ENCODE measurements at places on chromosomes 16 and 17.
A peak's percentile ranks its signal among the peaks of the same experiment; 100 is the strongest.

DNA sequence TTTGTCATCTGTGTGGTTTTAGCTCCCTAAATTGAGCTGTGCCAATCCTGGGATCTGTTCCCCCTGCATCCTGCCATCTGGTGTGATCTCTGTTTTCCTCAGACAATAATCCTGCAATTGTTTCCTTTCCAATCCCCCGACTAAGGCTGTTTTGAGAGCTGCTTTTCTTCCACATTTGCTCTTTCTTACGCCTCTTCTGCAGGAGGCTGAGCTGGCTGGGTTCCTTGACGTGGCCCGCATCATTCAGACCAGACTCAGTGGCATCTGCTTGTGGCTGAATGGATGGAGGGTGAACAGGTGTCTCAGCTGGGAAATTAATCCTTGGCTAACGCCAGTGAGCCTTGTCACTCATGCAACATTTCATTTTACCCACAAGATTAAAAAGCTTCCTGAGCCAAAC, 9.8 kb upstream of the MED9 start:
- no peak for DNase-seq

DNA sequence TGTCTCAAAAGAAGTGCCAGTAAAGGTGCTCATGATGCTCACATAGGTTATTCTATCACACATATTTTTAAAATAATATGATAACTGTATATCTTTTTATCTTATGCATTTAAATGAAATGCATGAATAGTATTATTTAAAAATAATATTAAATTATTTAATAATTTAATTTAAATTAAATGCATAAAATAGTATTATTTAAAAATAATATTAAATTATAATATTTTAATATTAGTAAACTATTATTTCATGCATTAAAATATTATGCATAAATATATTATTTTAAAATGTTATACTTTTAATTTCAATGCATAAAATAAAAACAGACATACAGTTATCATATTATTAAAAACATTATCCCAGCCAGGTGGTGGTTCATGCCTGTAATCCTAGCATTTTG, 33.4 kb downstream of the TMC7 start:
- no peak for DNase-seq

DNA sequence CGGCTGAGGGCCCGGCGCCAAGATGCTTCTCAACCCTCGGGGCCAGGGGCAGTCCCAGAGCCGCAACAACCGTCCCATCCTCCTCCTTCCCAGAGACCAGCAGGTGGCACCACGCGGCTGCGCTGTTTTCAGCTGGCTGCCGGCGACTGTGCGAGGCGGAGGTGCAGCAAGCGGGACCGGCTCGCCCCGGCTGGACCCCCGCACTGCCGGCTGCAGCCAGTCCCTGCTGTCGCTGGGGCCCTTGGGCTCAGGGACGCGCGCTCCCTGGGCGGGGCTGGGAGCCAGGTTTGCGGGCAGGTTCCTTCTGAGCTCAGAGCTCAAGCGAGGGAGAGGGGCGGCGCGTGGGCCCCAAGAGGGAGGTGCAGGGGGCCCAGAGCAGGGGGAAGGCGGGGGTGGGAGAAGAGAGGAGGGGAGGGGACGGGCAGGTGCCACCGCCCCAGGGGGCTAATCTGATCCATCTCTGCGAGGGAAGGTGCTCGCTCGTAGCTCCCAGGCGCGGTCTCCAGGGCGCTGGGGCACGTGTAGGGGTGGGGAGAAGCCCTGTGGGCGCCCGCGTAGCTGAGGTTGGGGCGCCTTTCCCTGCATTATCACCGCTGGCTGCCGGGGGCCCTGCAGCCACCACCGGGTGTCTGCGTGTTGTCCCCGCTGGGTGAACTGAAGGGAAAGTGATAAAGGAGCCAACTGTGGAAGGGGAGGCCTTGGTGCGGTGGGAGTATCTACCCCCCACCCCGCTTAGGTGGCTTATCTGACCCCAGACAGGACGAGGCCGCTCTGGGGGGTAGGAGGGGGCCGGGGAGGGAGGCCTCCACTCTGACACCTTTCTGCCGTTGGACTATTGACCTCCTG, 24.2 kb downstream of the STAT5A start:
- peak; percentile 92 for DNase-seq

- no peak for DNase-seq
Measured at GRCh38 chr16:69083306-69083941, 22.0 kb upstream of the HAS3 start.

DNA sequence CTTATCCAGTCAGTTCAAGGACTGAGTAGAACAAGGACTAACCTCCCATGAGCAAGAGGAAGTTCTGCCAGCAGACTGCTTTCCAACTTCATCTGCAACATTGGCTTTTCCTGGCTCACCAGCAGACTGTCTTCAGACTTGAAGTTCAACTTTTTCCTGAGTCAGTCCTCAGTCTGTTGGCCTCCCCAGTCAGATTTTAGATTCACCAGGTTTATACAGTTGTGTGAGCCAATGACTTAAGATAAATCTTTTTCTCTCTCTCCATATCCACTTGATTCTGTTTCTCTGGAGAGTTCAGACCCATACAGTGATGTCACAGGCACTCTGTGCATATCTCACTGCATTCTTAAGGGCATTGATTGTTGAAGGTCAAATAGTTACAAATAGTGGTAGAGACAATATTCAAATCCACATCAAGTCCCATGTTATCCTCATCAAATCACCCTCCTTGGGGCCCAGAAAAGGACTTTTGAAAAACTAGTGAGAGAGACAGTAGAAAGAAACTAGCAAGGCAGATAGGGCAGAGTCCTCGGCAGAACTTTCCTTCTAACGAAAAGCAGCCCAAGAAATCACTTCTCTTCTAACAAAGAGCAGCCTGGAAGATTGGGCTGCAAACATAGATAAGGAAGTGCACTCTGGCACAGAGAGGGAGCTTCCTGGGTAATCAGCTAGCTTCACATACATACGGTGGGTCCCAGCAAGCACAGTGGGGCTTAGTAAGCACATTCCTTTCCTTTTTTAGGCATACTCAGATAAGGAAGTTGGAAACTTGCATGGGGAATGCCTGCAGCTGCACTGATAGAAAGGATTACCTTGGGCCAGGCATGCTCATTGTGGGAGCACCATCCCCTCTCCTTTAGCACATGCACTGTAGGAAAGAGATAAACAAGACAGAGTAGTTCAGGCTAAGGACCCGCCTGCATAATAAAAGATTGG, 132.3 kb upstream of the FAM20A start:
- DNase-seq = no peak

- no peak for DNase-seq
Measured at GRCh38 chr17:6061290-6061689, 8.9 kb upstream of the WSCD1 start.

DNA sequence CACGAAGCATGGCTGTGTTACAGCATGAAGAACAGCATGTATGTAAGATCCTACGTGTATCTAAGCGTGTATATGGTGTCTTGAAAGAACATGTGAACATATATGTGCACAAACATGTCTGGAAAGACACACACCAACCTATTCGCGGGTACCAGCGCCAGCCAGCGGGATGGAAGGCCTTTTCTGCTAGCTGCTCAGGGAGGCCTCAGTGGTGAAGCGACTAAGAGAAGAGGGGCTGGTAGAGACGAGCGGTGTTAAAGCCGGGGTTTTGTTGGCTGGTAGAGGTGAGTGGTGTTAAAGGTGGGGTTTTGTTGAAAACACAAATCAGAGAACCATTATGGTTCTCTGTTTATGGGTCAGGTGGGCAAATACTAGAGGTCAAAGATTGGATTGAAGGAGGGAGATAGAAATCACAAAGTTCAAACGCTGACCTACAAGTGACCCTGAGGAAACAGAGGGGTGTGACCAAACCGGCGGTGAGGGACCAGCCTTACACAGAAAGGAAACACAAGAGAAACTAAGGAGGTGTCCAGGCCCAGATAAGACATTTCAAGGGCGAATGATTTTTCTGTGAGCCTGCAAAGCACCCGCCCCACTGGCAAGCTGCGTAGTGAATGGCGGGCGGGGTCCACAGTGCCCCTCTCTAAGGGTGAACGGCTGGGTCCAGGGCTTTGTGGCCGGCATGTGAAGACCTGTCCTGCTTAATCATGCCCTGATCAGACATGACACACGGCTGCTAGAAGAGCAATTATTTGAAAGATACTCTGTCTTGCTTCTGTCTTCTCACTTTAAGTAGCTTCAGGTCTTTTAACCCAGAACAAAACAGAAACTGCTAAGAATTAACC, 8.1 kb downstream of the ZCCHC14 start:
- DNase-seq = peak; percentile 41

DNA sequence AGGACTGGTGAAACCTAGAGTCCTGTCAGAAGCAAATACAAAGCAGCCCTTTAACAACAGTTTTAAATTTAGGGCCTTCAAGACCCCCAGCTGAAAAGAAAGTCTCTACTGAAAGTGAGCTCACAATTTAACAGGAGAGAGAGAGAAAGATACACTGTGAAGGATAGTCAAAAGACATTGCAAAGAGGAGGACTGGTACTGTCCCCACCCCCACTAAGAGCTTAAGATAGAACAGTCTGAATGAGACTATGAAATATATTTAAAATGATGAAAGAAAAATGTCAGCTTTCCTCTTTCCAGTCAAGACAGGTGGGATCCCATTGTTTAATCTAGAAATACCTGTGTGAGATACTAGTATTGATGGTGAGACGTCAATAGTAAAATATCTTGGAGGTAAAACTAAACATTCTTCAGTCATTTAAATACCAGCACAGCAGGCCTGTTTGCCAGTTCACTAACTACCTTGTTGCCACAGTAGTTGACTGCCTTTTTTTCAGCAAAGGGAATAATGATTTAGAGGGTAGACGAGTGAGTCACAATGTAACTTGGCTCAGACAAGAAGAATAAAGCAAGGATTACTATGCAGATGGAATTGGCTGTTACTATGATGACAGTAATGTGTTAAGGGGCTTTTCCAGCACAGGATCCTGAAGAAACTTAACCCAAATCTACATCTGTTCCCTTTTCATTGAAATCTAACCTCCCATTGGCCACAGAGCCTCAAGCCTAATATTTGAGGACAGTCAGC, 47.2 kb upstream of the RASL10B start:
- no peak for DNase-seq
